Activated naive CD8-positive, alpha-beta T cell treated with anti-CD3 and anti-CD28 coated beads, Interleukin-2, amount 10 ng/mL, durations not matched to agents 7 days and 5 days (primary cell): ENCODE measurements at places on chromosomes 1 and 21. TPM values are rescaled to one million over a fixed set of nuclear protein-coding genes. Genes with fewer than 3 reads are reported as not detected.
A peak's percentile ranks its signal among the peaks of the same experiment; 100 is the strongest.

Gene PAFAH2
- 15.4 TPM for total RNA-seq

Gene CCDC190
- total RNA-seq = not detected

Gene CRYBG2
- total RNA-seq = 10.3 TPM

Gene SPAG17
- not detected for total RNA-seq

Gene UMODL1
- 0.30 TPM for total RNA-seq

Gene SYT14
- total RNA-seq = not detected

Gene SPRR2A
- total RNA-seq = not detected

Gene GPR153
- total RNA-seq = 0.74 TPM

Gene SPOCD1
- 0.36 TPM for total RNA-seq

Gene KIF21B
- 143 TPM for total RNA-seq

Gene DNALI1
- not detected for total RNA-seq

Gene KRTAP12-2
- not detected for total RNA-seq

Gene MAN1C1
- 20.9 TPM for total RNA-seq

Gene IGSF5
- total RNA-seq = not detected

DNA sequence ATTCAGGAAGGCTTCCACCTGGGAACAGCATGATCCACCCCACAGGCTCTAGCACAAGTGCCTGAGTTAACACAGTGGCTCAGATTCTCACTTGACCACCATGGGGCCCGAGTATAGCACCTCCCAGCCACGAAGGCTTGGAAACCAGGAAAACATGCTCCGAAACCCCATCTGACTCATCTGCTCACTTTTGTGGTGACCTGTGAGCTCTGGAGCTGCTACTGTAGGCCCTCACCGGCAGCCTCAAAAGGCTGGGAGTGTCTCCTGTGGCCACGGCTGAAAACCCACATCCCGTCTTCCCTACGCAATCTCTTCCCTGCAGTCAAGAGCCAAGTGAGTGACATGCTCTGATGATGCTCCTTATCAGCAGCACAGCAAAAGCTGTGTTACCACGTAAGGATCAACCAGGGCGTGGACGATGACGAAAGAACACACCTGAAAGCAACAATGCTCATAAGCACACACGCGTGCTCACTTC is 81.4 kb downstream of the TGFBR3 start:
- peak; percentile 75 for DNase-seq

DNA sequence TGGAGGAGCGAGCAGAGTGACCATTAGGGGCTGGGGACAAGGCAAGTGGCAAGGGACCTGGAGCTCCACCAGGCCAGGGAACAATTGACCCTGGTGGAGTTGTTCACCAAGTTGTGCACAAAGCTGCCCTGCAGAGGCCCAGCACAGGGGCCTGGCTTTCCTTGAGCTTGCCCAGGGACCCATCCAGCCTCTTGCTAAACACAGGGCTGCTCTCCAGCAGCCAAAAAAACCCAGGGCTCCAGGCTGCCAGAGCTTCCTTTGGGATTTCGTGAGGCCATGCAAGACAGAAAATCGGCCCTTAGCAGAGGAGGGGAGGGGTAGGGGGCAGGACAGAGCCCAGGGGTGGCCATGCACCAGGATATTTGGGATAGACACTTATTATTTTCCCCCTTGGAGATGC is 32.6 kb downstream of the LRP8 start:
- no peak for DNase-seq

- DNase-seq = no peak
These were observed 8.9 kb downstream of the GABRD start for GRCh38 chr1:2027961-2028583.

DNA sequence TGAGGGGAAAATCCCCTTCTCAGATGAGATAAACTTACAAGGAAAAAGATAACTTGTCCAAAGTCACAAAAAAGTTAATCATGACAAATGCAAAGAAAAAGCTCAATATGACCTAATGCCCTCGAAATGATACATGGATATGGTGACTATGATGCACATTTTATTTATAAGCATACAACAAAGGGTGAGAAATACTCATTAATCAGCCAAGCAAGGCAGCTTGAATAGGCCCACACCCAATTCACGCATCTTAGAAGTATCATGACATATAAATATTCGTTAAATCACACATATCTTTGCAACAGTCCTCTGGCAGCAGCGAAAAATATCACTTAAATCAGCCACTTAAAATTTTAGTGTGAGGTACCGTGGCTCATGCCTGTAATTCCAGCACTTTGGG is 21.7 kb downstream of the EPS15 start:
- DNase-seq = no peak

- DNase-seq = no peak
These were observed 75.2 kb downstream of the EVI5 start for GRCh38 chr1:92709738-92710137.

GRCh38 chr1:100115524-100115923 is 17.2 kb downstream of the SASS6 start:
- no peak for DNase-seq

DNA sequence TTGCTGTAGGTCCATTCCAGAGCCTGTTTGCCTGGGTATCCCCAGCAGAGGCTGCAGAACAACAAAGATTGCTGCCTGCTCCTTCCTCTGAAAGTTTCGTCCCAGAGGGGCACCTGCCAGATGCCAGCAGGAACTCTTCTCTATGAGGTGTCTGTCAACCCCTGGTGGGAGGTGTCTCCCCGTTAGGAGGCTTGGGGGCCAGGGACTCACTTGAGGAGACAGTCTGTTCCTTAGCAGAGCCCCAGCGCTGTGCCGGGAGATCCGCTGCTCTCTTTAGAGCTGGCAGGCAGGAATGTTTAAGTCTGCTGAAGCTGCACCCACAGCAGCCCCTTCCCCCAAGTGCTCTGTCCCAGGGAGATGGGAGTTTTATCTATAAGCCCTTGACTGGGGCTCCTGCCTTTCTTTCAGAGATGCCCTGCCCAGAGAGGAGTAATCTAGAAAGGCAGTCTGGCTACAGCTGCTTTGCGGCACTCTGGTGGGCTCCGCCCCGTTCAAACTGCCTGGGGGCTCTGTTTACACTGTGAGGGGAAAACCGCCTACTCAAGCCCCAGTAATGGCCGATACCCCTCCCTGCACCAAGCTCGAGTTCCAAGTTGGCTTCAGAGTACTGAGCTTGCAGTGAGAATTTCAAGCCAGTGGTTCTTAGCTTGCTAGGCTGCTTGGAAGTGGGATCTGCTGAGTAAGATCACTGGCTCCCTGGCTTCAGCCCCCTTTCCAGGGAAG is 8.7 kb upstream of the SLC25A24 start:
- DNase-seq = no peak

DNA sequence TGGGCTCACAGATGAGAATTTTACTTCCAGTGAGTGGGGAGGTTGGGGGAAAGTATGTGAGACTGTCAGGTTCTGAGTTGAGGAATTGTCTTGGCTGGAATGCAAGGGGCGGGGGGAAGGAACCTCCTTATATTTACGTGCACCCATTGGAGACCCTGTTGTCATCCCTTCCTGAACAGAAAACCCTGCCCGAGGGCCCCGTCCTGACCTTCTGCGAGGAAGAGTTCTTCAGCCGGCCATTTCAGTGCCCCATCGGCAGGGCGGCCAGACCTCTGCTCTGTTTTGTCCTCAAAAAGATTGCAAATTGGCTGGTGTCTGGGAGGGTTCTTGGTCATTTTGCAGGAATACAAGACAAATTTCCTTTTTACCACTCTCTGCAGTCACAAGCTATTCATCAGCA is 7.1 kb downstream of the KIF26B start:
- DNase-seq = no peak

GRCh38 chr1:7070389-7071029 is 285.3 kb downstream of the CAMTA1 start:
- peak; percentile 39 for DNase-seq

DNA sequence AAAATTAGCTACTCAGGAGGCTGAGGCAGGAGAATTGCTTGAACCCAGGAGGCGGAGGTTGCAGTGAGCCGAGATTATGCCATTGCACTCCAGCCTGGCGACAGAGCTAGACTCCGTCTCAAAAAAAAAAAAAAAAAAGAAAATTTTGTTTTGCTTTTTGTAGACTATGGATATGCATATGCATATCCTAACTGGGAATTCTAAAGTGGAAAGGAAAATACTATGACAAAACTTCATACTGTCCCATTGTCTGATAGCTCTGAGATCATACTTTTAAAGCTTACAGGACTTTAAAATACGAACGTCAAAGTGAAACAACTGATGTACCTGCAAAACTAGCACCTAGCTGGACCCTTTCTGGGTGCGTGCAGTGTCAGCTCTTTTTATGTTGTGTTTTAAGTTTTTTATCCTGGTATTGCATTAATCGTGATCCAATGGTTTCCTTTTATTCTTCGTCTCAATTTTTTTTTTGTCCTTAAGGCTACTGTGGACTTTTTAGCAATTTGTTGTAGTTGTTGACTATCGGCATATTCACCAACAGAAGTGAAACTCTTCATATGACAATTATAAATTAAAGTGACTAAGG is 19.2 kb downstream of the SPRTN start:
- DNase-seq = no peak

DNA sequence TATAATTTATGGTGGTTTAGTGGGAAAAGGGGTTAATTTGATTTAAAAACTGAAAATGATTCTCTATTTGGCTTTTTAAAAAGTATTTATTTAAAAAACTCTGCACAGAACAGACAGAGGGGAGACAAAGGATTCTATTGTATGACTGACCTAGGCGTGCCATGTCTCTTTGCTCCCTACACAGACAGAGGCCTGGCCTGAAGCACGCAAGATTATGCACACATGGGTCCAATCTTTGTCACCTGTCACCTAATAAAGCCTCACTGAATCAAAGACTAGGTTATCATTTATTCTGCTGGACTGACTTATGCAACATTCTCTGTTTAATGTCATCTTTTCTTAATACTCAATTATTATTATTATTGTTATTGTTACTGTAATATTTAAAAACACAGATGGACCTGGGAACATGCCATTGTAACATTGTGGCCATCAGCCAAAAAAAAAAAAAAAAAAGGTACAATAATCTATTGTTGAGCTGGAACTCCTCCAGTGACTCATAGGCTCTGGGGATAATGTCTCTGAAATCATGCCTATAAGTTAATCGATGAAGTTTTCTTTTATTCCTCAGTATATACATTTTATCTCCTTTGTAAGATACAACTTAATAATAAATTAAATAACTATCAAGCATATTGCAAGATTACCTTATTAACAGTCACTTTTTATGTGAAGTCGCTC is 112.1 kb downstream of the RUNX1 start:
- DNase-seq = no peak

- DNase-seq = no peak
These were observed 116.3 kb upstream of the SOD1 start for GRCh38 chr21:31543191-31543590.

GRCh38 chr1:33379631-33380354 is 51.1 kb downstream of the PHC2 start:
- no peak for DNase-seq

- DNase-seq = no peak
These were observed 606.5 kb downstream of the LMO4 start for GRCh38 chr1:87935130-87935529.

DNA sequence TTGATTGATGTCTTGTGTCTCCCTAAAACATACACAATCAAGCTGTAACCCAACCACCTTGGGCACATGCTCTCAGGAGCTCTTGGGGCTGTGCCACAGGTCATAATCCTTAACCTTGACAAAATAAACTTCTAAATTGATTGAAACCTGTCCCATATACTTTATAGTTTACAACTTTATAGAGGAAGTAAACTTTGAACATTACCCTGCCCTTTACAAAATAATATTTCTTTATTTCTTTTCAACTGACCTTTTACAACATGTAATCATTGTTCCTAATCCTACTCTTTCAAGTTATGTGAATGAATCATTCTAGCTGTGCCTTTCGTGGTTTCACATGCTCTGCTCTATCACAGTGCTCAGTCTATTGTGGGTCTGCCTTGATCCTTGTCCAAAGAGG is 118.3 kb upstream of the ATP1A1 start:
- no peak for DNase-seq

GRCh38 chr1:20603504-20604464 is 14.9 kb downstream of the CDA start:
- DNase-seq = no peak

DNA sequence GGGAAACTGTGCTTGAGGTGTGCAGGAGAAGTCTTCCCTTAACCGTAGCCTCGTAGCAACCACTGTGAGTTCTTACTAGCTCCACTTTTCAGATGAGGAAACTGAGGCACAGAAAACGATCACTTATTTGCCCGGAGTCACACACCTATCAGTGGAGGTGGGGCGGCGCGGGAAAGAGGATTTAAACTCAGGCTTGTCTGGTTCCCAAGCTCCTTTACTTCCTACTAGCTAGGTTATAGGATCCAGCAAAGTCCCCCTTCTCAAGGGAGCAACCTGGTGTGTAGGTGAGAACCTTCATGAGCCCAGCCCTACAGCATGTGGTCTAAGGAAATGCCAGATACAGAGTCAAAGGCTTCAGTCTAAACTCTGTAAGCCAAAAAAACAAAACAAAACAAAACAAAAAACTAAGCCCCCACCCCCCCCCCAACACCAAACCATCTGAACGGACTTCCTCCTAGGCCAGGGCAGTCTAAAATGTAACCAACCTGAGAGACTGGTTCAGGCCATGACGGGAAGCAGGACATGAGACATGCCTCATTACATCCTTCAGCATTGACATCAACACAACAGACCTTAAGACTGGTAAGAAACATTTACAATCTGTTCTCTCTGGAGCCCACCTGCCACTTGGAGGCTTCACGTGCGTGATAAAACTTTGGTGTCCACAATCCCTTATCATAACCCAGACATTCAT is 709 bp upstream of the FBXO42 start:
- no peak for DNase-seq

DNA sequence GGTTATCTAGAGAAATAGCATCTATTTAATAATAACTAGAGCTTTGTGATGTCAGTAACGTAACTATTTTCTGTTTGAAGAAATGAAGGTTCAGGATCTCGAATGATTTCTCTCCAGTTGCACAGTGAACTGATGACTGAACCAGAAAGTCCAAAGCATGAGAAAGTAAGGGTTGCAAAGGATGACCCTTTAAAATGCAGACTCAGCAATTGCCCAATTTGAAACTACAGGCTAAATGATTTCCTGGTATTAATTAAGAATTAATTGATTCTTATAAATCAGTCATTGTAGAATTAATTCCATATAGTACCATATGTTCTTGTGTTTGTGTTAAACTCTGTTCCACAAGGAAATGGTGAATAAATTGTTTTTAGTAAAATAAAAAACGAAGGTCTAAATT is 318.6 kb downstream of the NFIA start:
- DNase-seq = no peak

DNA sequence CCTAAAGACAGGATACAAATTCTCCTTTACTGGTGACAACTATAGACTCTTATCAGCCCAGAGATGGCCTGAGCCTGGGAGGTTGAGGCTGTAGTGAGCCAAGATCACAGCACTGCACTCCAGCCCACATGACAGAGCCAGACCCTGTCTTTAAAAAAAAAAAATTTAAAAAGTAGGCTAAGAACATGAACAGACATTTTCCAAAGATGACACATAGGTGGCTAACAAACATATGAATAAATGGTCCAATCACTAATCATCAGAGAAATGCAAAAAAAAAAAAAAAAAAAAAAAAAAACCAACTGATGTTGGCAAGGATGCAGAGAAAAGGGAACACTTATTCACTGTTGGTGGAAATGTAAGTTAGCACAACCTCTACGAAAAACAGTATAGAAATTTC is 65.0 kb downstream of the TOR3A start:
- DNase-seq = no peak
